ENCODE measurements at places on chromosomes 1 and 21.

GRCh38 chr21:29349702-29350101, 51.0 kb downstream of the BACH1 start:
- DNase-seq, result no peak

GRCh38 chr21:45977396-45977795, 4.2 kb upstream of the COL6A1 start:
- DNase-seq, result no peak

GRCh38 chr1:10146391-10146790, 64.0 kb upstream of the KIF1B start:
- DNase-seq, result no peak

DNA sequence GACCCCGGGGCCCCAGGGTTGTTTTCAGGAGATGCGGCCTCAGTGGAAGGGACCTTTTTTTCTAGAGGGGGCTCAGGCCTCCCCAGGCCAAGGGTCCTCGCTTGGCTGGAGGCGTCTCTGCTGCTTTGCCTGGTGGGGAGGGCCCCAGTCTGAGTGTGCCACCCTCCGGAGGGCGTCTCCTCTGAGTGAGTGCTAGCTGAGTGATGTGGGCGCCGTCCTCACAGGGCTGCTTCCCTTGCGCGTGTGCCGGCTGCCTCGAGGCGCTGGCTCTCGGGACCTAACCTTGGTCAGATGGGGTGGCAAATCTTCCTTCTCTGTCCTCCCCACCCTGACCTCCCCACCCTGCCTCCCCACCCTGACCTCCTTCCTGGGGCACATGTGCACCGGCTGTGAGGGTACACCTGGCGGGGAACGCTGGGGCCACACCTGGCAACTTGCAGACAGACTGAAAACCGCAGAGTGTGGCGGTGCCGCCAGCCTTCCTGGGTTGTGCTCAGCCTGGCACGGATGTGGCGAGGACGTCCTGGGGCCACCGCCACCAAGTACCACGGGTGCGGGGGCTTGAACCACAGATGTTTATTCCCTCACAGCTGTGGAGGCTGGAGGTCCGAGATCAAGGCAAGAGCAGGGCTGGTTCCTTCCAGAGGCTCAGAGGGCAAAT, 93.0 kb upstream of the TTC34 start:
- no peak for DNase-seq

Data from T47D (cell line).